Activated CD4-positive, alpha-beta memory T cell treated with anti-CD3 and anti-CD28 coated beads for 36 hours (primary cell): ENCODE measurements at places on chromosomes 16 and 17. TPM values are rescaled to one million over a fixed set of nuclear protein-coding genes. Genes with fewer than 3 reads are reported as not detected.

Gene CRHR1
- not detected for total RNA-seq

Gene KRT27
- total RNA-seq = not detected

Gene TEKT1
- not detected for total RNA-seq

Gene TIMM22
- total RNA-seq = 9.6 TPM

Gene ZKSCAN2
- total RNA-seq = 5.1 TPM

Gene ZSCAN10
- total RNA-seq = not detected

Gene ZNF232
- total RNA-seq = 13.6 TPM

Gene TPSD1
- not detected for total RNA-seq

Gene SCIMP
- total RNA-seq = not detected

Gene NEUROD2
- total RNA-seq = not detected

Gene KRTAP4-3
- not detected for total RNA-seq

Gene TMEM238L
- total RNA-seq = not detected

Gene RAMP2
- not detected for total RNA-seq

Gene GRAPL
- total RNA-seq = 3.5 TPM

Gene MYH1
- total RNA-seq = not detected

Gene PDIA2
- not detected for total RNA-seq

Gene PRSS53
- 3.4 TPM for total RNA-seq

Gene GRIN2A
- not detected for total RNA-seq

Gene EIF4A3
- 115 TPM for total RNA-seq

Gene SLC6A2
- not detected for total RNA-seq

Gene USP6
- total RNA-seq = 0.05 TPM

Gene NPIPA3
- 2.1 TPM for total RNA-seq

Gene RUNDC3A
- not detected for total RNA-seq

Gene MYADML2
- not detected for total RNA-seq

Gene CACNG3
- total RNA-seq = not detected

Gene CDT1
- total RNA-seq = 183 TPM
